CD4-positive, alpha-beta T cell treated with Interleukin-6 for 4 hours (primary cell): ENCODE measurements at places on chromosomes 1 and 21.

DNA sequence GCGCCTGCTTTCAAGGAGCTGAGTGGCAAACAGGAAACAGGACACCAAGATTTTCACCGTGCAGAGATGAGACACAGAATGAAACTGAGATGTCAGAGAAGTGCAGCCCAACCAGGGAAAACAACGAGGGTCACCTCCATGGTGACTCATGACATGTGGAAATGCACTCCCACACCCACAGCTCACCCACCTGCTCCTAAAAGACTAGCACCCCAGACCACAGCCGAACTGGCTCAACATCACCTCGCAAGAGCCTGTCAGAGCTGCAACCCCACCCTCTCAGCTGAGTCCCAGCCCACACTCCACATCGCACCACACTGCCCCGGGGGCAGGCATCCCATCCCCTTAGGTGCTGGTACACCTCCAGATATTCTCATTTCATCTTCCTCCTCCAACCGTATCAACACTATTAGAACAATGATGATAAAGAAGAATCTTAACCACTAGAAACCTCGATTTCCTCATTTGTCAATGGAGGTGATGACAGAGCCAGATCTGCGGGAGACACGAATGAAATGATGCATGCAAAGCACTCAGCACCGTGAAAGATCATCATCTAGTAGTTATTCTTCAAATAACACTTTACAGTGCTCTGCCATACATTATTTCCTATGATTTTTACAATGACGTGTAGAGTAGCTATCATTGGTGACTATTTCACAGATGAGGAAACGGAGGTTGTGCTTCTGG, 103.2 kb downstream of the DMRTB1 start:
- peak; percentile 9 for DNase-seq

GRCh38 chr1:225431081-225431863, 3.4 kb upstream of the LBR start:
- no peak for DNase-seq

DNA sequence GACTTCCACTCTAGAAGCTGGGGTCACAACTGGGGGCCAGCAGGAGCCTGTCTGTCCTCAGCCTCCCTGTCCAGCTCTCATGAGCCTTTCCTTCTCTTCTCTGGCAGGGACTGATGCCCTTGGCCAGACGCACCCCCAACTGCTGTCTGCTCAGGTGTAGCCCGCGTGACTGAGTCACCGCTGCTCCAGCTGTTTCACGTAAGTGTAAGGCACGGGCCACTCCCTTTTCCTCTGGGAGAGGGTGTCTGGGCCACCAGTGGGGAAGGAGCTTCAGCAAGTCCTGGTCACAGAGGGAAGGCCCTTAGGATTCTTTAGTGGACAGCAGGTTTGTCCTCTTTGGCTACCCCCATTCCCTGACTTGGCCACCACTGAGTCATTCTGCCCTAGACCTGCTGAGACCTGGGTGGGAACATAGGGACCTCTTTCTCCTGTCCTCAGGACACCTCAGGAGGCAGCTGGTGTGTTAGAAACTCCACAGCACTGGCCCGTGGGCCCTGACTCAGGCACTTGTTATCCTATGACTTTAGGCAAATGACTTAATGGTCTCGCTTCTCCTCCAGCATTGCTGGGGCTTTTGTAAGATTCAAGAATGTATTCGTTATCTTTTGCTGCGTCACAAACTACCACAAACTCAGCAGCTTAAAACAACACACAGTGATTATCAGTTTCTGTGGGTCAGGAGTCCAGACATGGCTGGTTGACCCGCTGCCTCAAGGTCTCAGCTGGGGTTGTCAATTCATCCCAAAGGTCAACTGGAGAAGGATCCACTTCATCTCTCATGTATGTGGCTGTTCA, 64.8 kb downstream of the FAM163A start:
- DNase-seq, result no peak

DNA sequence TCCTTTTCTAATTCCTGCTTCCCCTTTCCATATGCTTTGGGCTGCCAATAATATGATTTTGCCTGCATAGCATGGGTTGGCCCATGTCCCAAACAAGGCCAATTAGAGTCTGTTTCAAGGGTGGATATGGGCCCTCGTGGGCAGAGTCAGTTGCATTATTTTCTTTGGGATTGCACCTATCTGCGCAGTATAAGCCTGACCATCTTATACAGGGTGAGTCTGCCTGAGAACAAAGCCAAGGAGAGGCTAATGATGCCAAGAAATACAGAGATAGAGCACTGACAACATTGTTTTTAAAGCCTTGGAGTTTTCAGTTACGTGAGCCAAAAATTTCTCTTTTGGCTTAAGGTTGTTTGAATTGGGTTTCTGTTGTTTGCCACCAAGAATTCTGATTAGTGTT, 18.6 kb downstream of the OVAAL start:
- DNase-seq, result no peak

- DNase-seq, result no peak
Measured at GRCh38 chr1:95072117-95072516, 634 bp downstream of the ALG14 start.

DNA sequence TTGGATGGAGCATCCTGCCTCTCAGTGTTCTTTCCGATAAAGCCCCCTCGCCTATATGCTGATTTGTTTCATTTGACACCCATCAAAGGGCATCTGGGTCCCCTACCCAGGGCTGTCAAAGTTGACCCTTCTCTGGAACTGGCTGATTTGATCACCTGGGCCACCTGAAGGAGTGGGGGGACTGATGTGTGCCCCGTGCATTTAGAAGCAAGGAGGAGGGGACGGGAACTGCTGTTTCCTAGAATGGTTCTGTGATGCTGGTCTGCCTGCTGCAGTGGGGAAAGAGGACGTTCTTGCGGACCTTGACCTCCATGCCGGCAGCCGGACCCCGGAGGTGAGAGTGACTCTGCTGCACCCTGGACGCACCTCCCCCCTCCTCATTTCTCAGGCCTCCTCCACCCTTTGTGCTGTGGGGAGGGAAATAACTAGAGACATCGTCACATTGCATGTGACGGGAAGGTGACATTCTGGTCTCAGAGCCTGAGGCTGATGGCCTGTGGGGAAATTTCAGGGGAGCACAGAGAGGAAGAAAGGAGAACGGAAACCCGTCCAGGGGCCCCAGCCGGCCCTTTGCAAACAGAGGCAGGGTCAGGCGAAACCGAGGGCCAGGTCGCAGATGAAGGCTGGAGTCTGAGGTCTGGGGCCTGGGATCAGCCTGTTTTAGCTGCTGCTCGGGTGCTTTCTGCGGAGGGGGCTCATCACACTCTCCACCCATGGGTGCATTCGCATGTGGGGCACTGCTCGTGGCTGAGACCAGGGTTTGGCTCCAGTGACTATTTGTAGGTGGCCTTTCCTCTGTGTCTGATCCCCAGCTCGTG, 25.7 kb downstream of the CRYAA start:
- DNase-seq, result no peak

DNA sequence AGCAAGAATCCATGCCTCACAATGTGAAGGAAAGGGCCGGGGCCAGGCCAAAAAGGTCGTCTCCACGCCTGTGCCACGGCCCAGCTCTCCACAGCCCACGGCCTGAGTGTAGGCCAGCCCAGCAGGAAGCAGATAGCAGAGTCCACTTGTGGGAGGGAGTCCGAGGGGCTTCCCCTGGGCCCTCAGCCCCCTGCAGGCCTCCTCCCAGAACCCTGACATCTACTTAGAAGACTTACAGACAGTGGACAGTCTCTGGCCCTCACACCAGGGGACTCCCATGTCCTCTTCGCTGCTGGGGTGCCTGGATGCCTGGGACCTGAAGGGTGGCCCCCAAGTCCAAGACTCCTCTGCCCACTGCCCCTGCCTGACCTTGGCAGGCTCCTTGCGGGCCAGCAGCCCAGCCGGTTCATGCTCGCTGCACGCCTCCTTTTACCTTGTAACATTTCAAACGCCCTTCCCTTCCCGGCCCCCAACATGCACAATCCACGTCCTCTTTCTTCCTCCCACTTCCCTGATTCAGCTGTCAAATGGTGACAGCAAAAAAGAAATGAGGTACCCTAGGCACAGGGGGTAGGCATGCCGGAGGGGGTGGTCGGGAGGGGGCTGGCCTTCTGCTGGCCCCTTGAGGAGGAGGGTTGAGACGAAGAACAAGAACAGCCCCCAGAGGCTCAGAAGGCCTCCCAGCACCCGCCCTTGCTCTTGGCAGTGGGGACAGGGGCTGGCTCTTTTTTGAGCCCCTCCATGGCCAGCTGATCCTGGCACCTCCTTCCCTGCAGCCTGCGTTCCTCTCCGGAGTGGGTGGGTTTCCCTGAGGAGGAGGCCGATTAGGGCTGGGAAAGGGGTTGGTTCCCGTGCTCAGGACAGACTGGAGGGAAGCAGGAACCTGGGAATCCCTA, 997 bp upstream of the PTPN7 start:
- DNase-seq, result no peak

- DNase-seq, result no peak
Measured at GRCh38 chr1:104120525-104120924, 370.8 kb downstream of the AMY1C start.

DNA sequence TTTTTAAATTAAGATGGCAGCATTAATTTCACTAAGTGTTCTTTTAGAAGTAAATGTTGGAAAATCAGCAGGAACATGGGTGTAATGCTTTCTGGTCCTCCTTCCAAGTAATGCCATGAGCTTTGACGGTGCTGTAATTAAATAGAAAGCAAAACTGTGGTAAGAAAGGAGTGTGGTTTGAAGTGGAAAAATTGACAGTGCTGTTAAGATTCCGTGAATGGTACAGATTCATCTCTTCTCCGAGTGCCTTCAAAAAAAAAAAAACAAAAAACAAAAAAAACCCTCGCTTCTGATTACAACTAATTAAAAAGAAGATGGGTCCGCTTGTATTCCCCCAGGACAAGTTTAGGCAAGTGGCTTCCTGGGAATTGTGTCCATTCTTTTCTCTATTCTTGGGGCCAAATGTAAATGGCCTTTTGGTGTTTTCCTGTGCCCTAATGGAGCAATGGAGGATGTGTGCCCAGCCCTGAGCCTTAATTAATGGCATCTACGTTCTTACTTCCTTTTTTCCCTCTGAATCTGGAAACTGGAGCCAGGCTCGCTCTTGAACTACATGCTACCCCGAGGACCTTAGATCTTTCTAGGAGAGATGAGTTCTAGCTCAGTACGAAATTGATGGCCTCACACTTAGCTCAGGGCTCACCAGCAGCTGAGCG, 5.1 kb downstream of the LMO4 start:
- no peak for DNase-seq

DNA sequence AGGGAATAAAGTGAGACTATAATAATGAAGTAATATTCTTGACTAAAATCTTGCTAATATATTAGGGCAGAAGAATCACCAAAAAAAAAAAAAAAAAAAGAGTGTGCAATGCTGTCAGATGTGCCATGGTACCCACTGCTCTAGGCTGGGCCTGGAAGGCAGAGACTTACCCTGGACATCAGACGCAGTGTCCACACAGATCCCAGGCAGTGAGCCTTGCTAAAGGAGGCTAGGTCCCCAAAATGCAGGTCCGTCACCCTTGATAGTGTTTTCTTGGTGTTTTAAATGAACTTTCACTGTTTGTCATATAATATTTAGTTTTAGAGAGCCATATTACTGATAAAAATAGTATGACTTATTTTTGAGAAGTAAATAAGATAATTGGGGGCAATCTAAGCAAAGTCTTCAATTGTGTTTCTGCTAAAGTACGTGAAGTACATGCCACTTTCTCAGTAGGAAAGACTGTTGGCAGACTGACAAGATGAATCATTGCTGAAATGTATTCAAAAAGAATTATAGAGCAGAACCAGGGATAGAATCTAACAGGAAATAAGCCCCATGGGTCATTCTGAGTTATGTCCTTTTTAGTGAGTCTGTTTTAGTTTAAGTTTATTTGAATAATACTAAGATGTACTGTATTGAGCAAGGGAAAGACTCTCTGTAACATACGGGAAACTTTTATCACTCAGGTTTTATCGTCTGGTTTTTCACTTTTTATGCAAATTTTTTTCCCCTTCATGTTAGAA, 74.6 kb upstream of the PDC start:
- no peak for DNase-seq

DNA sequence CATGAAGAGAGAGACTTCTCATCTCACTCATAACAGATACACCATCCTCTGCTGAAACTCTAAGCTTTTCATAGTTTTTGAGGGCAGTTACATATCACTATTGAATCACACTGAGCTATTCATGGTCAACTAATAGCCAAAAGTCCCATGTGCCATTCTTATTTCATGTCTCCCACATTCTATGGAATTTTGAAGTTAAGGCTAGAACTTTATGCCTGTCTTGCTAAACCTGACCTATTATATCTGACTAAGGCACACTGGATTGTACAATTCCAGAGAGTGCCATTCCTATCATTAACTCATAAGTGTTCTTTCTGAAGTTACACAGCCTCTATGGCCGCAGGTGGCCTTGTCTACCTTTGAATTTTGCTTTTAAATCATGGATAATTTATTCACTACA, 254.3 kb downstream of the PTPRC start:
- no peak for DNase-seq

DNA sequence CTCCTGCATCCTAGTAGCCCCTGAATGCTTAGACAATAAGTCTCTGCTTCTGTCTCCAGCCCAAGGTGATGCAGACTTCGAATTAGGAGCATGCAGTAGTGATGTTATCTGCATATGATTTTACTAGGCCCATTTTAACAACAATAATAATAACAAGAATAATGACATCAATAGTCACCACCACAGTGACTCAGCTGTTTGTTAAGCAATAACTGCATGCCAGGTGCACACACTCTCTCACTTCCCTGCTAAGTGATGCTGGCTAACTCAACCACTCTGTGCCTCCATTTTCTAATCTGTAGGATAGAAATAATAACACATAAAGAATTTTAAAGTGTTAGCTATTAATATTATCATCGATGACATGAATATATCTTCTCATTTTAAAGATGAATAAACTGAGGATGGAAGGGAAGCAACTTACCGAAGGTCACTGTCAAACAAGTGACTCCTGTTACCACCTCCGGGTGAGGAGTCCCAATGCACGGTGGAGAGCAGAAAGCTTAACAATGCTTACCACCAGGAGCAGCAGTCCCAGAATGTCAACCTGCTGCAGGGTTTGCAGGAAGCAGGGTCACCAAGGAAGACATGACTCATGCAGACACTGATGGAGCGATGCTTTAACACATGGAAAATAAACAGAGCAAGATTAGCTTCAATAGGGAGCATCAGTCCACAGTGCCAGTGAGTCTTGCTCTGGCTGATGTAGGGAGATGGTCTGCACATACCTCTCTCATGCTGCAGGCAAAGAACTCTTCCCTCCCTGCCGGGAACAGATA, 290.2 kb downstream of the SPATA17 start:
- DNase-seq, result no peak

DNA sequence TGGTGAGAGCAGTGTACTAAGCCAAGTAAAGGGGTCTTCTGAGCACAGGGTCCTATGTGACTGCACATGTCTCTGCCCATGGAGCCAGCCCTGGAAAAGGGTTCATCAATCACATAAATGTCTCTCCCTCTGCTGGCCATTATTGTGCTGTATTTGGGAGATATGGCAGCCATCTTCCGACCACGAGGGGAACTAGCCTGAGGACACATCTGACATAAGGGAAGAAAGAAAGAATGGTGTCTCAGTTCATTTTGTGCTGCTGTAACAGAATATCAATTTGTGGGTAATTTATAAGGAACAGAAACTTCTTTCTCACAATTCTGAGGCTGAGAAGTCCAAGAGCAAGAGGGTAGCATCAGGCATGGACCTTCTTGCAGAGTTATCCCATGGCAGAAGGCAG, 55.1 kb upstream of the GJA5 start:
- no peak for DNase-seq
